ENCODE measurements at places on chromosomes 3 and 15.
A peak's percentile ranks its signal among the peaks of the same experiment; 100 is the strongest.

DNA sequence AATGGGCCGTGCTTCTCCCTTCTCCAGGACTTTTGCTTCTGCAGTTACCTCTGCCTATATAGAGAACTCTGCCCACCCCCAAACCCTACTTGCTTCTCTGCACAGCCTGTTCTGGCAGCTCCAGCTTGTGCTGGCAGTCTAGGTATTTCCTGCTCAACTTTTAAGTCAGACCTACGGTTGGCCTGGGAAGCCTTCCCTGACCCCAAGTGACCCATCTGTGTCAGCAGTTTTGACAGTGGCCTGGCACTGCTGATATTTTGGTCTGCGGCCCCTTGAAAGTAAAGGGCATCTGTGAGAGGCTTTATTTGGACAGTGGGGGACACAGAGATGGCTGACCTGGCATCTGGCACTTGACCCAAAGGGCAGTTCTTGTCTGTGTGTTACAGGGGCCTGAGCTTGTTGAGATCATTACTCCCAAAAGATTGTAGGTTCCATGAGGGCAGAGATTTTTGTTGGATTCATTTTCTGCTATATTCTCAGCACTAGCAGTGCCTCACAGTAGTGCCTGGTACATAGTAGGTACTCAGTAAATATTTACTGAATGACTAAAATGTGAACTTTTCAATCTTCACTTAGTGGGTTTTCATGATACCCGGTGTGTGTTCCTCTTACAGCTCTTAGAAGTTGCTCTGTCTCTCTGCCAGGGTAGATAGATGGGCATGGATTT lies 55.2 kb upstream of the TRAK1 start:
- no peak for DNase-seq

- peak; percentile 42 for DNase-seq
These were observed 63.3 kb downstream of the ABHD5 start for GRCh38 chr3:43753741-43754715.

- DNase-seq = no peak
These were observed 13.6 kb upstream of the ZNF774 start for GRCh38 chr15:90338532-90338931.

- no peak for DNase-seq
These were observed 1.2 kb downstream of the COX17 start for GRCh38 chr3:119676020-119676419.

DNA sequence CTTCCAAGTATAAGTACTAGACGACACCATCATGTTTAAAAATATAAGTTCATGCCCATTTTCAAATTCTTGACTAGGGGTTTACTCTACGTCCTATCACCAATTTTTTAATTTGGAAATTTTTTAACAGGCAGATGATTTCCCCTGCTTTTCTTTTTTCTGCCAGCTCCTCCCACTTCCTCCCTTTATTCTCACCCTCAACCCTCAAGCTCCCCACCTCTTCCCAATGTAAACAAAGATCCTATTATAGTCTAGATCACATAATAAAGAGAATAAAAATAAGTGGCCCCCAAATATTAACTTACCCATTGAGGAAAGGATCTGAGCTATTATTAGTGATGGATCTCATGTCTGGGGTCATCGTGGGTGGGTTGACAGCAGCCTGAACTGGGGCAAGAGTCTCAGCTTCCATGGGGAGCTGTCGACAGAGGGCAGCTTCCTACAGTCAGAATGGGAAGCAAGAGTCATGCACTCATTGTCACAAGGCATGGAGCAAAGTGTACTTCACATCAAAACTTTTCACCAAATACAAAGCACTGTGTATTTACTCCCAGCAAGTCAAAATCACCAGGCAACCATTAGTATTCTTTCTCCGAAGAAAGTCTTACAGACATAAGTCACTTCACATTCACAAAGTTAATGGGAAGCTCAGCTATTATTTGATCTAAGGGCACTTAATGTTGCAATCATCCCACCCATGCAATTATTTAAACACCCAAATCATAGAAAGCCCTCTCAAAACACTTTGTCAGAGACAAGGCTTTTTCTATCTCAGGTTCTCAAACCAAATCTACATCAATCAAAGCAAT lies 53.2 kb downstream of the TM4SF4 start:
- DNase-seq = no peak

- no peak for DNase-seq
These were observed 95.7 kb downstream of the CPN2 start for GRCh38 chr3:194255252-194256039.

- DNase-seq = no peak
These were observed 67.8 kb downstream of the NSUN3 start for GRCh38 chr3:94130690-94131089.

GRCh38 chr15:41689834-41690233 lies 29.6 kb downstream of the MGA start:
- no peak for DNase-seq

GRCh38 chr3:179544981-179545645 lies 17.6 kb upstream of the ACTL6A start:
- DNase-seq = peak; percentile 74

GRCh38 chr3:172173316-172174254 lies 134.2 kb downstream of the FNDC3B start:
- DNase-seq = no peak

DNA sequence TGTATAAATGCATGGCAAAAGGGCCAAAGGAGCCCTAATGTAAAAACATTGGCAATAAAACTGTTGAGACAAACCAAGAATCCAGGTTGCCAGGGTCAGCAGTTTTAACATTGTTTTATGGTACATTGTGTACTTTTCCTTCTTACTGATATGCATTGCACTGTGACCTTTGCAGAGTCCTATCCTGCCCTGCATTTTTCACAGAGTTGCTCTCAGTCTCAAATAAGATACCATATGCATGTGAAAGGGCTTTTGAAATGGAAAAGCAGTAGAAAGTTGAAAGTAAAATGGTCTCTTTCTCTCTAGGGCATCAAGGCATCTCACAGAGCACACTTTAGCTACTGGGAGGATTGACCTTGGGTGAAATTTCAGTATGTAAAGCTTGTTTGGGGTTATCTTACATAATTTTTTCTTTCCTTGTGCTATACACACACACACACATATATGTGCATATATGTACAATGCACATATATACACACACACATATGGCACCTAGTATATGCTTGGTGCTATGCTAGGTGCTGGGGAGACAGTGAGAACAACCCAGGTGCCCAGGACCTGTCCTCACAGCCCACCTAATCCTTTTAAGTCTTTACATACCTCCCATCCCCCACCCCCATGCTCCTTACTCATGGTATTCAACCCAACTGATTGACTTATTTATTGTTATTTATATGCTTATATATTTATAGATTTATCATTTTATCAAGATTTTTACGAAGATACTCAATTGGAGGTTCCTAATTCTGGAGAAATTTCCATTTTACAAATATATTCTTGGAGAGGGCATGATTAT lies 1.2 kb upstream of the PPP2R3A start:
- DNase-seq = no peak

DNA sequence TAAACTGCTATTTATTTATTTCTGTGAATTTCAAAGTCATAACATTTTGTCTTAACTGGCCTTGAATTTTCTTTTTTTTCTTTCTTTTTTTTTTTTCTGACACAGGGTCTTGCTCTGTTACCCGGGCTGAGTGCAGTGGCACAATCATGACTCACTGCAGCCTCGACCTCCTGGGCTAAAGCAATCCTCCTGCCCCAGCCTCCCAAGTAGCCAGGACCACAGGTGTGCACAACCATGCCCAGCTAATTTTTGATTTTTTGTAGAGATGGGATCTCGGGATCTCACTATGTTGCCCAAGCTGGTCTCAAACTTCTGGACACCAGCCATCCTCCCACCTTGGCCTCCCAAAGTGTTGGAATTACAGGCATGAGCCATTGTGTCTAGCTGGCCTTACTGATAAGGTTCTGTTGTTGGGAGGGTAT lies 77.4 kb upstream of the TNFSF10 start:
- DNase-seq = no peak

GRCh38 chr3:129656659-129657247 lies 50.3 kb upstream of the PLXND1 start:
- DNase-seq = no peak

GRCh38 chr15:59304807-59305206 lies 67.9 kb downstream of the MYO1E start:
- DNase-seq = no peak

DNA sequence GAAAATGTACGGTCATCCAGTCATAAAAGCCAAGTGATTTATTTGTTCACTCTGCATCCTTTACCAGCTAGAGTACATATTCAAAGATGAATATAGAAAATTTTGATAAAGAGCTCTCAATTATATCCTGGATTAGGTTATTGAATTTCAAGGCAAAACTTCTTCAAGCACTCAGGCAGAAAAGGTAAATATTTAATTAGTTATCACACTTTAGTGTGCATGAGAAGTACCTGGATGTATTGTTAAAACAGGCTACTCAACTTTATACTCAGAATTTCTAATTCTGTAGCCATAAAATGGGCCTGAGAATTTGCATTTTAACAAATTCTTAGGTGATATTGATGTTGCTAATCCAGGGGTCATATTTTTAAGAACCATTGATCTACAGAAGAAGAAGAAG lies 45.3 kb downstream of the ILDR1 start:
- DNase-seq = no peak

DNA sequence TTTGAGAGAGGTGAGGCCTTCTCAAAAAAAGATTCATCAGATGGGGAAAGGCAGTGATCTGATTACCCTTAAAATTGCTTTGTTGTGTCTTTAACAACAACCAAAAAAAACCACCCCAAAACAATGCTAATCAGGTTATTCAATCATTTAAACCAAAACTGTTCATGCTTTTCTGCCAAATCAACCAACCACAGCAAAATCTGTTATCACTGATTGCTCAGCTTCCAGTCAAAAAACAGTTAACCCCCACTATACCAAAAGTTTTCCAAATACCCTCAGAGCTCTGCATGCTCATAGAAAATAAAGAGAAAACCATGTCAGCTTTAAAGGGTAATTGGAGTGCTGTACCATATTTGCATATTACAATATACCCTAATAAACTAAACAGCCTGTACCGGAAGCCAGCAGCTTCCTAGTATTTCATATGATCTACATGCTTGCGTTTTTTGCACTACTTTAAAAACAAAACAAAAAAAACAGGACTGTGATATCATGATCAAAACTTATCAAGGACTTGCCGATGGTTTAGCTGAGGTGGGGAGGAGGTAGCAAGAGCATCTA lies 22.8 kb downstream of the SATB1 start:
- DNase-seq = no peak

DNA sequence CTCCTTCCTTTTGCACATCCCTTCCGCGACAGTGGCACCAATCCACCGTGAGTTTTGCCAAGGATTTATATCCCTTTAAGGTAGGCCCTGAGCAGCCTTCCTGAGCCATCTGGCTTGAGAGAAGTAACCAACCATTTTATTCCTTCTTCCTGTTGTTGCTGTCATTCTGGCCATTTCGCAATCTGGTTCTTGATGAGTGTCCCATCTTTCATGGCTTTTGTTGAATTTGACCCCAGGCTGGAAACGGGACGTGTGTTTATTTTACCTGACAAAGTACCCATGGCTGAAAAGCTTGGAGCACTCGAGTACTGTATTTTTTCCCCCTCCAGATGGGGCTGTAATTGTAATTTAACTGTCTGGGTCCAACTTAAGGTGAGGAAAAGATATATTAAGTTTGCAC lies 173.4 kb downstream of the WNT5A start:
- no peak for DNase-seq

DNA sequence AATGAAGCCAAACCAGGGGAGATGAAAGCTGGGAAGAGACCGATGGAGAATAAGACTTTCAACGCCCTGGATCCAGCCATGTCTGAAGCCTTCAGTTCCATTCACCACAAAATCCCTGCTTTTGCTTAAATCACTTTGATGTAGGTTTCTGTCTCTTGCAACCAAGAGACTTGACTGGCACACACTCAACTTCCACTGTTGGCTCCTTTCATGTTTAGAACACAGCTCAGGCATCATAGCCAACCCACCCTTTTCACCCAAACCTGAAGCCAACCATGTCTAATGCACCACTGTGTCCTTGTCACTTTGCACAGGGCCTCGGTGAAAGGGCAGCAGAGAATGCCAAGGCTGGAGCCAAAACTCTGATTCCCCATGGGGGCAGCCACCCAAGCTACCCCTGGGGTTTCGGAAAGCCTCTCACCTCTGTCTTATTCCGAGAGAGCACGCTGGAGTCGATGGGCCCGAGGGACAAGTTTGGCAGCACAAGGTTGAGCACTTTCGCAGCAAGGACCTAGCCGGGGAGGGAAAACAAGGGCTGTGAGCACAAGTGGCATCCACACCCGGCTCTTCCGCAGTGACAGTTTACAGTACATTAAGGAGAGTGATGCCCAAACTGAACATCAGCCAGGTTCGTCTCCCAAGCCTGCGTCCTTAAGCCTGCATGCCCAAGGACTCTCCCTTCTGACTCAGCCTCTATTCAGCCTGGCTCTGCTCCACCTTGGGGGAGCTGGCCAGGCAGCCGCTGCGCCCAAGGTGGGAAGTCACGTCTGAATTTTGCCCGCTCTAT lies 37.6 kb downstream of the ABTB1 start:
- DNase-seq = no peak

GRCh38 chr3:135811651-135812050 lies 153.9 kb upstream of the PPP2R3A start:
- no peak for DNase-seq

DNA sequence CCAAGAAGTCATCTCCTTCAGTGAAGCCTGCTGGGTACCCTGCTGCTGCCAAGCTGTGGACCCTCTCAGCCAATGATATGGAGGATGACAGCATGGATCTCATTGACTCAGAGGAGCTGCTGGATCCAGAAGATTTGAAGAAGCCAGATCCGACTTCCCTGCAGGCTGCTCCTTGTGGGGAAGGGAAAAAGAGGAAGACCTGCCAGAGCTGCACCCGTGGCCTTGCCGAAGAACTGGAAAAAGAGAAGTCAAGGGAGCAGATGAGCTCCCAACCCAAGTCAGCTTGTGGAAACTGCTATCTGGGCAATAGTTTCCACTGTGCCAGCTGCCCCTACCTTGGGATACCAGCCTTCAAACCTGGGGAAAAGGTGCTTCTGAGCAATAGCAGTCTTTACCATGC lies 13.7 kb upstream of the ANP32A start:
- DNase-seq = no peak

DNA sequence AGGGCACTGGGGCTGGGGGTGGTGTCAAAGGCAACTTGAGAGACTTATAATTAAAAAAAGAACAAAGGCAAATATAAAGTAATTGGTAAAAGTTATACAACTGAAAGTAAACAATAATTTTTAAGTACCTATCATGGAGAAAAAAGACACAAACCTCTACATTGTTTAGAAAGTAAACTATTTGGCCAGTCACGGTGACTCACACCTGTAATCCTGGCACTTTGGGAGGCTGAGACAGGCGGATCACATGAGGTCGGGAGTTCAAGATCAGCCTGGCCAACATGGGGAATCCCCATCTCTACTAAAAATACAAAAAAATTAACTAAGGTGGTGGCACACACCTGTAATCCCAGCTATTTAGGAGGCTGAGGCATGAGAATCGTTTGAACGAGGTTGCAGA lies 25.8 kb downstream of the RPSA start:
- DNase-seq = no peak

GRCh38 chr3:107412376-107412775 lies 35.1 kb downstream of the CCDC54 start:
- DNase-seq = no peak

DNA sequence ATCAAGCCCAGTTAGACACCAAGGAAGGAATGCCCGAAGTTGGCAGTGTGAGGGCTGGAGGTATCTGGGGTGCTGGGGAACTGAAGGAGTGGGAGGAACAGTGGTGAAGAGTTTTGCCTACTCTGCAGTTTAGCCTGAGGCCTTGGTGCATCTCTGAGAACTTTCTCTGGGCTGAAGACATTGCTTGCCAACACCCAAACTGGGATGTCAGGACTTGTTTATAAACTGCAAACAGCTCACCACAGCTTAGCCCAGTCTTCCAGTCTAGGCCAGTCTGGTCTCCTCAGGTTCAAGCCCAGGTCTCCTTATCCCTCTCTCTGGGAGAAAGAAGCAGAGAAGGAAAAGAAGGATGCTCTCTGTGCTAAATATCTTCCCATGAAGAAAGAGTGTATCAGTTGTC lies 68.0 kb upstream of the BOC start:
- DNase-seq = no peak
